GF-D8 (cell line): ENCODE measurements at places on chromosomes 13 and 19.

GRCh38 chr19:5397804-5398692 is 57.2 kb upstream of the ZNRF4 start:
- DNase-seq: no peak

DNA sequence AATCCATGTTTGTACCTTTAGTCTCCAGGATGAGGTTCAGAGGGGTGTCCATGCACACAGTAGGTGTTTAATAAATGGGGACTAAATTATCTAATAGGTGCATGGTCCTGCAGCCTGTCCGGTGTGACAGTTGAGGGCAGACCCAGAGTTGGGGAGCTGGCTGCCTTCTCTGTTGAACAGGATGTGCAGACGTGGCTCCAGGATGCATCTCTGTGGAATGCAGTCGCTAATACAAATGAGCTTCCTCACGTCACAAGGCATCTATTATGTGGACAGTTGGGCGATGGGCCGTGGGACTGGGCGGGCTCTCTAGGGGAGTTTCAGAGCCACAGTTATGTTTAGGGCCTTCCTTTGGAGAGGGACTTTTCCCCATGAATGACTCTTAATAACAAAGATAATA is 71.0 kb downstream of the SIPA1L3 start:
- no peak for DNase-seq

DNA sequence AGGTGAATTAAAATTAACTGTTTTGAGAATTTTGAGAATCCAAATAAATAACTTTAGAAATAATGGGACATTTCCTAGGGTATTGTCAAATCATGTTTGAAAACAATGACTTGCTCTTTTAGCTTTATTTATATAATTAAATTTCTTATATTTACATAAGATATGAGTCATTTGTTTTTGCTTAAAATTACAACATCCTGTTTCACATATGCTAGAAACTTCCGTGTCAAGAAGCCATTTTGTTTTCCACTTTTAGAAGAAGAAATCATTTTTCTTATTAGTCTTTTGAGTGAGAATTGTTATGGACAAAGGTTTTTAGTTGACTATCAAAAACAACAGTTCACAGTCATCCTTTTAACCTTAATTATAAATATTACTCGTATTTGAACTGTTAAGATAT is 48.2 kb downstream of the DPY19L3 start:
- no peak for DNase-seq

GRCh38 chr19:39433480-39434079 is 2.2 kb downstream of the RPS16 start:
- no peak for DNase-seq

DNA sequence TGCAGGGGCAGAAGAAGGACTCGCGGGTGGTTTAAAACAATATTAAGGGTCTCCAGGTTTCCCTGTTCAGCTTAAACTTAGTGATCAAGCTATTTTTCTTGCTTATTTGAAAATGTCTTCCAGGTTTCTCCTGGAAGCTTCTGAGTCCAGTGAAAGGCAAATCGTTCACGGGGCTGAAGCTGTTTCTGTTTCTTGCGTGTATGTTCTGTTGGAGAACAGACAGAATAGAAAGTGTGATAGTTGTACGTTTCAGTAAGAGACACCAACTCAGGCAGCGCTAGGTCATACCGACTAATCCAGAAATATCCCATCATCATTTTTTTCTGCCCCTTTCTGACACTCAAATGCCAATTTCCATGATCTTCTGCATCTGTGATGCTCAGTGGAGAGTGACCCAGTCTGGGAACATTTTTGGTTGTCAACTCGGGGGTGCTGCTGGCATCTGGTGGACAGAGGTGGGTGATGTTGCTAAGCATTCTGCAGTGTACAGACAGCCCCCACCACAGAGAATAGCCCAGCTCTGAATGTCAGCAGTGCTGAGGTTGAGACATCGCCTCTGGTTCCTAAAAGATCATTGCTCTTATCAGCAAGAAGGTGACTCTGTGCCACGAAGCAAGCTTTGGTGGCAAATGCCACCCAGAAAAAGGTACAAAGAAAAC is 4.3 kb downstream of the KLF2 start:
- DNase-seq: no peak

DNA sequence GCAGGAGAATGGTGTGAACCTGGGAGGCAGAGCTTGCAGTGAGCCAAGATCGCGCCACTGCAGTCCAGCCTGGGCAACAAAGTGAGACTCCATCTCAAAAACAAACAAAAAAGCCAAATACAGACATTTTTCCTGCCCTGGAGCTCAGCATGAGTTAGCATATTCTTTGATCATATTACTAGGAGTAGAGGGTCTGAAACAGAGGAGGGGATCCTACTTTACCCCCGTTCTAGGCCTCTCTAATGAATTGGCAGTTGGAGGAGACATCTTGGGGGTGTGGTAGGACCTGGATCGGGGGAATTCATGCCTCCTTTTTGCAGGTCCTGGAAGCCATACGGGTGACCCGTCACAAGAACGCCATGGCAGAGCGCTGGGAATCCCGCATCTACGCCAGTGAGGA is 12.3 kb downstream of the MISP start:
- no peak for DNase-seq

DNA sequence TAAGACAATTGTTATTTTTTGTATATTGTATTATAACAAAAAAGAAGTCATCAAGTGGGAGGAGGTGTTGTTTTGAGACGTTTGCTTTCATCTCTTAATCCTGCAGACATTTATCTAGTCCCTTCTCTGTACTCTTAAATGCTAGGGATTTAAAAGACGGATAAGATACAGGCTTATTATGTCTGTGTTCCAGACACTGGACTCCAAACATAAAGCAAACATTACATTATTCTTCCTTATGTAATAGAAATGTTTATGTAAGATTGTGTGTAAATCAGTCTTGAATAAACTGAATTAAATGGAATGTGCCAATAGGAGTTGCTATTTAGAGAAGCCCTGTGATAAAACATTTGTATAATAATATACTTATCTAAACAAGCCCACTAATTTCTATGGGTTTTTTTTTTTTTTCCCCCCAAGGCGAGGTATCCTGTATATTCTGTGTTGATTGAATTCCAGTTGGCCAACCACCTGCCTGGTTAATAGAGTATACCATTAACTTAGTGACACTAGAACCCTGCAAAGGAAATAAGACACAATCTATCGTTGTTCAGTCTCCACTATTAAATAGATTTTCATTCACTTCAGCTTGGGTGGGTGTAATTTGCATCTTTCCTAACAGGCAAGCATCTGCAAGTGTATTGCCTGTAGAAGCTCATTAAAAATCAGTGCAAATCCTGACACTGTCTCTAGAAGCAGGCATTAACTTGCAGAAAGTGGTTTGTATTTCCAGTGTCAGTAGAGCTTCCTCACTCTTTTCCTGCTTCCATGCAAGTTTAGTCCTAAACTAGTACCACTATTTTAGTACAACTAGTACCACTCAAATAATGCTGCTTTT is 69.0 kb downstream of the LRCH1 start:
- no peak for DNase-seq

DNA sequence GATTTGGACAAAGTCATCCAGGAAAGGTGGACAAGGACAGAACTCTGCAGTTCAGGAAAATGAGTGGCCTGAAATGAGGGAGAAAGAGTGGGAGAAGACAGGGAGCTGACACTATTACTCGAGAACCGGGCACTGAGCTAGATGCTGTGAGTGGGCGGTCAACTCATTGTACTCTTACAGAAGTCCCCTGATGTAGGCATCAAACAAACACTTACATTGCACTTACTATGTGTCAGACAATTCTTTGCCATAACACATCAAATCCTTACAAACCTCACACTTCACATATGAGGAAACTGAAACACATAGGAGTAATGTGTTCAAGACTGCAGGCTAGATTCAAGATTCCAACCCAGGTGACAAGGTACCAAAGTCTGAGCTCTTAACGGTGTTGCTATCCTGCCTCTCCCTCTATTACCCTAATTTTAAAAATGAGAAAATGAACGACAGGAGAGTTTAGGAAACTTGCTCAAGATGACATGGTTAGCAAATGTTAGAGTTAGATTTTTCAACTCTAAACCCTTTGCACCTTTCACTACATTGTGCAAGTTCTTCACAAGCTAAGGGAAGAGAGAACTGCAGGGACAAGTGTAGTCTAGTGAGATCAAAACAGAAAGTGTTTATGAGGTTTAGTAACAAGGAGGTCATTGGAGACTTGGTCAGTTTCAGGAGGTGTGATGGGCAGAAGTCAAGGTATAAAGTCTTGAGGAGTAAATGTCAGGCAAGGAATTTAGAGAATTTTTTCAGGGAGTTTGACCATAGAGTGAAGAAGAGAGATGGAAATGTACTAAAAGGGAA is 4.9 kb upstream of the MEDAG start:
- DNase-seq: no peak

DNA sequence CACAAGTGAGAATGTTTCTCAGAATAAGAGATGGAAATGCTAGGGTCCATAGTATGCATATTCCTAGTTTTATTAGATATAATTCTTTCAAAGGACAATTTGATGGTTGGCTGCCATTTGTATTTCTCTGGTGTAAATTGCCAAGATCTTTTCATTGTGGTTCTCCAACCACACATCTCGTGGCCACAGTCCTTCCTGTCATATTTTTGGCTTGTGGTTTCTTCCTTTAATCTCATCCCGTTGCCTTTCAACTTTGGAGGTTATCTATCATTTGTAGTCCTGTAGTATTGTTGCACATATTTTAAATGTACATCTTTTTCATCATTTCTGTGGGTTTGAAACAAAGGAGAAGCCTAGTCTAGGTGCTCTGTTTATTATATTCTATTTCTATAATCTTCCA is 61.2 kb downstream of the WASF3 start:
- DNase-seq: no peak

- DNase-seq: no peak
Measured at GRCh38 chr19:31146546-31147183, 202.6 kb downstream of the TSHZ3 start.

DNA sequence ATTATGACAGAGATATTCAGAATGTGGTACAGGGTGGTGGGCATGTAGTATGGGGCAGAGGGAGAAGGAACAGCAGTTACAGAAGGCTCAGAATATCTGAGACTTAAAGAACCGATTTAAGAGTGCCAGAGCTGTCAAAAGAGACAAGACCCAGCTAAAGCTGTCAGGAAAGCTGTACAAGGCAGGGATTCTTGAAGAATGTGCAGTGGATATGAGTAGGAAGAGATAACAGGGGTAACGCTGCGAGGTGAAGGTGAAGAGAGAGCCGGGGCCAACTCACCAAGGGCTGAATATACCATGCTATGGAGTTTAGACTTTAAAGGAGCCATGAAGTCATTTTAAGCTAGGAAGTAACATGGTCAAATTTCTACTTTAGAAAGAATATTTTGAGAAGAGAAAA is 381.0 kb downstream of the DIAPH3 start:
- no peak for DNase-seq

DNA sequence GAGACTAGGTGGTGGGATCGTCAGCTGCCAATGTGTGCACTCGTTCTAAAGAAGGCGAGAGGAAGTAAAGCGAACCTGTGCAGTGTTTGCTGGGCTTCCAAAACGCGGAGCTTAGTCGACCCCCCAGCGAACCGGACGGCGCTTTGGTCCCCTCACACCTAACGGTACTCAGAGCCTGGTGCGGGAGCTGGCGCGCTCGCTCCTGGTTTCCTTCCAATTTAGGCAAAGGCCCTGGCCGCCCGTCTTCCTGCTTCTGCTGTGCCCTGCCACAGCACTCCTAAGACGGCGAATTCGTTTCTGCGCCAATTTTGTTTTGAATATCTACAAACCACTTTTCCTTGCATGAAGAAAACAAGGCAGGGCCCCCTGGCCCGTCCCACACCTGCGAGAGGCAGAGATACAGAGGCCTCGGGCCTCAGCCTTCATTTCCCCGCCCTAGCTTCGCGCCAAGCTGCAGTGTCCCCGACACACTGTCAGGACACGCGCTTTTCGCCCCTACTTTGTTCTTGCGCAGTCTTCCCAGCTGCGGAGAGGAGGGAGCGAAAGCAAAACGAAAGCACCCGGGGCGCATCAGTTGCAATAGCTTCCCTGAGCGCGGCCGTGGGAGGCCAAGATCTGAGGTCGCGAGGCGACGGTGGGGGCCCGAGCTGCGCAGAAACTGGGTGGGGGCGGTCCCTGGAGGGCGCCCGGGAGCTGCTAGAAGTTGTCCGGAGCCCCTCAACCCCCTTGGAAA is 111.9 kb downstream of the KCNRG start:
- DNase-seq: peak; percentile 69

DNA sequence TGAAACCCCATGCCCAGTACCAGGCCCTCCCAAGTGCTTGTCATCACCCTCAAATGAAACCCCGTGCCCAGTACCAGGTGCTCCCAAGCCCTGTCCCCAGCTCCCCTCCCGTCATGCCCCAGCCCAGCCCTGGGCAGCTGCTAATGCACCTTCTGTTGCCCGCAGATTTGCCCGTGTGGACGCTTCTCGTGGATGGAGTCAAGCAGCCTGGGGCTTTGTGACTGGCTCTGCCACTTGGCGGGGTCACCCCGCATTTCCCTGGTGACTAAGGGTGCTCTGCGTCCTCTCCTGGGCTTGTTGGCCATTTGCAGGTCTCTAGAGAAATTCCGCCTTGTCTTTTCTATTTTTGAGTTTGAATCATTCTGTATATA is 82.7 kb downstream of the ATP11A start:
- DNase-seq: no peak

DNA sequence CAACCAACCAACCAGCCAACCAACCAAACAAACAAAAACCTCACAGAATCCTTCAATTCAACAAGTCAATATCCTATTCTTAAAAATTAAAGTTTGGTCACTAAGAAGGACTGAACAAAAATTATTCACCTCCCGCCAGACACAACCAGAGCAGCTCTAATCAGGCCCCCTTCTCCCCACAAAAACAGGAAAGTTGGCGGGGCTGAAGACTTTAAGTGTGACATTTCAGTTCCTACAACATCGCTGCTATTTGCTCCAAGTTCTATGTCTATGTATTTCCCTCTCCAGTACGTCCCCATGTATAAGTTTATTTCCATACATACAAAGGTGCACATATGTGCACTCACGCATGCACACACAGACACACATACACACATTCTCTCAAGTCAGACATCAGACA is 32.8 kb upstream of the STK24 start:
- no peak for DNase-seq

GRCh38 chr13:23674795-23675640 is 104.8 kb downstream of the TNFRSF19 start:
- DNase-seq: no peak

DNA sequence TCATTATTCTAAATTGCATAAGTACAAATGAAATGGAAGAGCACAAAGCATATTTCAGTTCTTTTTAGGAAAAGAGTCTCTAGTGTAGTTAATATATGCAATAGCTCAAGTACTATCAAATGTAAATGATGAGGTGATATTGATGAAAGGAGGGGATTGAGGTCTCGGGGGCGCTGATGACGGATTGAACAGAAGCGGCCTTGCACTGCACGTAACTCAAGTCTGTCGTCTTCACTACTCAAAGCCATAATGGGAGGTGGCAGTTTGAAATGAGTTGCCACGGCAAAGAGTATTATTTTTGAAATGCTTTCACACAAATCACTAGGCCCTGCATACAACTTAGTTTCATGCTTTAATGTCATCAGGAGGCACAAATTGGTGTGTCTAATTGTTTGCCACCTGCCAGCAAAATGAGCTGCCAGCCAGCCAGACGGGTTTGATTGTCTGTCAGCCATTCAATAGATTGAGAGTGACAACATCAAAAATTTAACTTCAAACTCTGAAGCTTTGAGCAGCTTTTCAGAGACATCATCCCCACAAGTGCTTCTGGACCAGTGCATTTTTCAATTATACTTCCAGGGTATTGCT is 256.6 kb downstream of the NBEA start:
- DNase-seq: no peak
